ENCODE measurements at places on chromosomes 3 and 15. TPM values are rescaled to one million over a fixed set of nuclear protein-coding genes. Genes with fewer than 3 reads are reported as not detected.

DNA sequence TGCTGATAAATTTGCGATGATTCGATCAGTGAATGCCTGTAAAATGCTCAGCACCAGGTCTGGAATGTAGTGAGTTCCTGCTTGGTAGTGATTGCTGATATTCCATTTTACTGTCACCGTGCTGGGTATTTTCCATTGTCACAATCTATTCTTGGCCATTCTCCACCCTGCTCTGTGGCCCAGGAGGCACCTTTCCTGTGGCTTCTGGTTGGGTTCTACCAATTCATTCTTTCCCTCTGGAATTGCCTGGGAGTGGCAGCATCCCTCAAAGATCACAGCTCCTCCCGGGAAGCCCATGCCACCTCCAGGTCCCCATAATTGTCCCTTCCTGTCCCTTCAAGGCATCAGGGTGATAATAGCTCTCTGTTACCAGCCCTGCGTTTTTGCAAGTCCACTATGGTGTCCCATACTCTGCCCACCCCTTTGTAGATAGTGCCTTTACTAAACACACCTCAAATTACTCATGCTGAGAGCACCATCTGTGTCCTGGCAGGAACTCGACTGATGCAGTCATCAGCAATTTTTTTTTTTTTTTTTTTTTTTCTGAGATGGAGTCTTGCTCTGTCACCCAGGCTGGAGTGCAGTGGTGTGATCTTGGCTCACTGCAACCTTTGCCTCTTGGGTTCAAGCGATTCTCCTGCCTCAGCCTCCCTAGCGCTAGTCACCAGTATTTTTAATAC lies 177.8 kb upstream of the PROK2 start:
- no peaks in the 10 kb centered on the region for H3K36me3 ChIP-seq
- H3K27ac ChIP-seq = no peak overlapping the region
- no peak for DNase-seq
- H3K4me3 ChIP-seq = no peak overlapping the region
- H3K27me3 ChIP-seq = no peaks in the 10 kb centered on the region
- no peaks in the 10 kb centered on the region for H3K4me1 ChIP-seq

- no peak overlapping the region for H3K27ac ChIP-seq
- no peaks in the 10 kb centered on the region for H3K27me3 ChIP-seq
Observed at GRCh38 chr3:25870452-25870851, 80.6 kb downstream of the OXSM start.

GRCh38 chr15:57726411-57726810 lies 19.9 kb downstream of the POLR2M start:
- no peak overlapping the region for H3K4me3 ChIP-seq
- H3K27me3 ChIP-seq = no peaks in the 10 kb centered on the region
- no peaks in the 10 kb centered on the region for H3K4me1 ChIP-seq
- DNase-seq = no peak

DNA sequence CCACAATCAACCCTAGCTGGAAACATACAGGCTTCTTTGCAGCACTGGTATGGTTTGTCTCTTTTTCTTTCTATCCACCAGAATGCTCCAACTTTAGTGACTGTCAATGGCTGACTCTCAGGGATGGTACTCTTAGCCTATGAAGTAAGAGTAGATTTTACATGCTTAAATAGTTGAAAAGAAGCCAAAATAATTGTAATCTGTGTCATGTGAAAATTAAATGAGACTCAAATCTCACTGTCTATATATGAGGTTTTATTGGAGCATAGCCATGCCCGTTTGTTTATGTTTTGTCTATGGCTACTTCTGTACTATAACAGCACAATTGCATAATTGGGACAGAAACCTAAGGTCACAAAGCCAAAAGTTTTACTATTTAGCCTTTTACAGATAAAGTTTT lies 29.1 kb upstream of the PDZRN3 start:
- no peaks in the 10 kb centered on the region for H3K4me1 ChIP-seq
- H3K27me3 ChIP-seq = no peaks in the 10 kb centered on the region
- DNase-seq = no peak
- H3K4me3 ChIP-seq = no peak overlapping the region
- H3K27ac ChIP-seq = no peak overlapping the region

DNA sequence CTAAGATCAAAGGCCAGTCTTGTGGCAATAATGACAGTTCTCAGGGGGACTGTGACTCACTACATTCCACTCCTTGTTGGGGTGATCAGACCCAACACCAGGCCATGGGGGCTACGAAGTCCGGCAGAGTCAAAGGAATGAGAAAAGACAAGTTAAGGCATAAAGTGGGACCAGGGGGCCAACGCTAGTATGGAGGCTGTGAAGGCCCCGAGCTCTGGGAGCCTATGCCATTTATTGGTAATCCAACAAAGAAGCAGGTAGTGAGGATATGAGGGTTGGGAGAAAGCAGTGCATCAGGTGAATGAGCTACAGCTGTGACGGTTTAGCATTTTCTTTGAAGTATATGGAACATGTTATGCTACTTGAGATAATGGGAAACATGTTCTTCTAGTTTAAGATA lies 104.4 kb upstream of the C2CD4B start:
- H3K36me3 ChIP-seq = no peaks in the 10 kb centered on the region
- no peaks in the 10 kb centered on the region for H3K4me1 ChIP-seq
- H3K27ac ChIP-seq = no peak overlapping the region
- H3K4me3 ChIP-seq = no peak overlapping the region

DNA sequence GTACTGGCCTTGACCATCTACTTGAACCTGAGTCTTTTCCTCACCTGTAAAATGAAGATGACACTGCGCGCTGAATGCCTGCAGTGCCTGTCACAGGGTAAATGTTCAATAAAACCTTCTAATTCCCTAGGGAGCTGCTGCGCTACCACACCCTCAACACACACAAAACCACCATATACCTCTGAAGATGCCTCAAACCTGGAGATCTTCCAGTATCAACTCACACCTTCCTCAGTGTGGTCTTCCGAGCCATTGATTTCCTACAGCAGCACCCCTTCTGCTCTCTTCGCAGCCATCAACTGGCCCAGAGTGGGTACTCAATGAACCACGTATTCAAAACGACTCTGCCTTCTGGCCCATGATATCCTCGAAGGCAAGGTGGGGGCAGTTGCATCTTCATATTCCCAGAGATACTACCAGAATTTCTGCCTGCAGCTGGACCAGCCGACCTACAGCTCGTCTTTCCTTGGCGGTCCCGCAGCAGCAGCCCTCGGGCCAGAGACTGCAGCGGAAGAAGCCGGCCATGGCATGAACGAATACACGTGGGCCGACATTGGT lies 695 bp downstream of the RPL32 start:
- H3K4me3 ChIP-seq = peak overlapping the region; percentile 85
- H3K4me1 ChIP-seq = peaks cover 40% of the 10 kb centered on the region
- DNase-seq = no peak

DNA sequence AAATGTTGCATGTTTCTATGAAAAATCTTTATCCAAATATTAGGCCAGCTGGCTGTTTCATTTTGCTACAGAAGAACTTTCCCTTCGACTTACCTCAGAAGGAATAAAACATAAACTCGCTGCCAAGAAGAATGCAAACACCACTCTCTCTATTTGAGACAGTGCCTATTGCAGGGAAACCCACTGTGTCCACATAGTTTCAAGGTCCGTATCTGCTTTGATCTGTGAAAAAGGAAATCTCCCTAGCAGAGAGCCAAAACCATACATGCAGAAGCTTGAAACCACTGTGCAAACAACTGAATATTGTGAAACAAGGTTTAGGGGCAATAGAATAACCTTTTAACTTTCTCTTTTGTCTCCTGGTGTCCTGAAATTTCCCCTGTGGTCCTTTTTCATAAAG lies 35.0 kb upstream of the CAPN7 start:
- no peak for DNase-seq
- H3K27me3 ChIP-seq = peaks cover 4% of the 10 kb centered on the region
- H3K4me1 ChIP-seq = no peaks in the 10 kb centered on the region
- no peak overlapping the region for H3K4me3 ChIP-seq

DNA sequence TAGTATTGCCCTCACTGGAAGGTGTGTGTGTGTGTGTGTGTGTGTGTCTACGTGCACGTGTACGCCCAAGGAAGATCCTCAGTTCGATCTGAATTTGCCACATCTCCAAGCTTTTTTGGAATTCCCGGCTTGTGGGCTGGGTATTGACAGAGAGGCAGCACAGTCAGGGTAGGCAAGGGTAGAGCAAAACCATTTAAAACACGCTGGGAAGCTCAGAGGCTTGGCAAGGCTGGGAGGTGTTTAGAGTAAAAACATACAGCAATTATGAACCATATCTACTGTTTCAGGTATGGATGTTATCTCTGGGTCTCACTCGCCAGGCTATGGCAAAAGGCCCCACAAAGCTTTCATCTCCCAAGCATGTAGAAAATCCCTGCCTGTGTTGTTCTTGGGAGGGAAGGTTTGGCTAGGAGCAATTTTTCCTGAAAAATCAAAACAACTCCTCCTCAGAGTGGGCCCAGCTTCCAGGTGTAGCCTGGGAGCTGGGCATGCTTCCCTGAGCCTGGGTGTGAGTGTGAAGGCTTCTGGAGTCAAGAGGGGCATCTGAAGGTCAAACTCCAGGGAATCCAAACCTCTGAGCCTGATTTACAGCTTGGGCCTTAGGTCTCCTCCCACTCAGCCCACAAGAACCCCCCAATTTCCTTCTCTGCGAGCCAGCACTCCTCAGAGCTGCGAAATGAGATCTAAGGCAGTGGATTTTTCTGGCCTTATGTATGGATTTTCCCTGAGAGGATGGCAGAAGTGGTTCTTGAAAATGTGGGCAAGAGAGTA lies 244.8 kb upstream of the TPRG1 start:
- H3K27me3 ChIP-seq = no peaks in the 10 kb centered on the region
- H3K4me1 ChIP-seq = no peaks in the 10 kb centered on the region
- no peak overlapping the region for H3K27ac ChIP-seq
- H3K36me3 ChIP-seq = no peaks in the 10 kb centered on the region
- DNase-seq = no peak

GRCh38 chr3:153397794-153398193 lies 235.8 kb downstream of the RAP2B start:
- H3K36me3 ChIP-seq = no peaks in the 10 kb centered on the region
- peaks cover 10% of the 10 kb centered on the region for H3K4me1 ChIP-seq
- no peaks in the 10 kb centered on the region for H3K27me3 ChIP-seq
- no peak overlapping the region for H3K4me3 ChIP-seq
- DNase-seq = no peak
- no peak overlapping the region for H3K27ac ChIP-seq

- H3K27ac ChIP-seq = no peak overlapping the region
- no peak for DNase-seq
- H3K36me3 ChIP-seq = no peaks in the 10 kb centered on the region
- no peaks in the 10 kb centered on the region for H3K27me3 ChIP-seq
- no peaks in the 10 kb centered on the region for H3K4me1 ChIP-seq
- no peak overlapping the region for H3K4me3 ChIP-seq
Observed at GRCh38 chr3:124229420-124229819, 237.5 kb upstream of the ROPN1 start.

DNA sequence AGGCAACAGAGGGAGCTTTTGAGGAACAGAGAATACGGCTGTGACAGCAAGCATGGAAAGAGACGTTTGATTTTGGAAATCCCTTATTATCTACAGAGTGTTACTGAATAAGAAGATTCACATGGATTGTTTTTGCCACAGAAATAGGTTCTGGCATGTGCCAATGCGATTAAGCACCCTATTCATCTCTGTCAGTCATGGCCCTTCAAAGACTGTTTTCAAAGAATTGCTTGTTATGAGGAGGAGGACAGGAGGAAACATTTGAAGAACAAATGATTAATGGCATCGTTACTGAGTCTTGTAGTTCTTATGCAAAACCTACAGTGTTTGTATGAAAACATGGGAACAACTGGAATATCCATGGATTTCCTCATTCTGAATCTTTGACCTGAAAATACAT lies 86.2 kb downstream of the EPHA6 start:
- H3K27ac ChIP-seq = no peak overlapping the region
- no peaks in the 10 kb centered on the region for H3K4me1 ChIP-seq

DNA sequence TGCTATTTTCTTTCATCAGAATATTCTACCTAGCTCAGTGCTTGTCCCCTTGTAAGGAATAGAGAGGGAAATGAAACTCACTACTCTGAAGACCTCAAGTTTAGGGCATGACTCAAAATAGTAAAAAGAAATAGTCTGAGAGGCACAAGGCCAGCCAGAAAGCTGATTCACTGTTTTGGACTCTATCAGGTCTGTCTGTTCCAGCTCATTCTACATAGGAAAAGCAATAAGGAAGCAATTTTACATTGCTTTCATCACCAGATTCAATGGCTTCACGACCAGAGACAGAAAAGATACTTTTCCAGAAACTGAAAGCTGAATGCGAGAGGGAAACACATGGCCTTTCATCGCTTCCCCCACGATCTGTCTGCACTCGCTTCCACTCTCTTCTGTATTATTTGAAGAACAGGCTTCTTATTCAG lies 276.0 kb downstream of the GBE1 start:
- H3K27me3 ChIP-seq = no peaks in the 10 kb centered on the region

The CFAP91 gene
- not detected for total RNA-seq

The MYZAP gene
- total RNA-seq = 1.7 TPM

The CDCP1 gene
- 0.35 TPM for total RNA-seq

The SEMA4B gene
- total RNA-seq = 23.0 TPM

The PSTPIP1 gene
- 233 TPM for total RNA-seq
